ENCODE measurements at places on chromosomes 4 and X. TPM values are rescaled to one million over a fixed set of nuclear protein-coding genes. Genes with fewer than 3 reads are reported as not detected.
A peak's percentile ranks its signal among the peaks of the same experiment; 100 is the strongest.

DNA sequence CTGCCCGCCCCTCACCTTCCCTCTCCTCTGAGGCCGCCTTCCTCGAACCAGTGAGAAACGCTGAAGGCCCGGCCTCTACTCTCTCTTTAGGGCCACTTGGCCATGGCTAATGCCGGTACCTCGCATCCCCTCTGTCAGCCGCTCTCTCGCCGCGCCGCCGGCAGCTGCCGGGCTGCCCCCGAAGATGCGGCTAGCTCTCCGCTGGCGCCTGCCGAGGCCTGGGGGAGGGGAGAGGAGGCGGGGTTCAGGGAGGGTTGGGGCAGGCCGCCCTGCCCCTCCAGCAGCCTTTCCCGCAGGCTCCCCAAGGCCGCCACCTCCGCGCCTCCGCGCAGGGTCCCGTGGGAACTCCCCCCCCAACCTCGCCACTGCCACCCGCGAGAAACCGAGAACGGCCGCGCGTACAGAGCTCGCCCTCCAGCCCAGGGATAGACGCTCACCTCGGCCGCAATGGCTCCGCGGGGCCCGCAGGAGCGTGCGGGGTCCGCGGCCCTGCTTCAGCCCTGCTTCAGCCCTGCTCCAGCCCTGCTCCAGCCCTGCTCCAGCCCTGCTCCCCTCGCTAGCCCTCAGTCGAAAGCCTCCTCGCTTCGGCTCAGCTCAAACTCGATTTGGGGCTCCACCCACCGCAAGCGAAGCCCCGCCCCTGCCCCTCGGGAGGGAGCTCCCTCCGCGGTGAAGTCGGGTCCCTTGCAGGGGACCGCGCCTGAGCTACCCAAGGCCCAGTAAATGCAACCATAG is at the start of gene HUWE1:
Gene HUWE1, minus strand, starts transcription at position 569 of the 735 bp plus-strand sequence. CDS start 32,612 bp downstream, outside the sequence.
- H3K4me1 ChIP-seq = peaks cover 17% of the 10 kb centered on the region
- H3K36me3 ChIP-seq = peaks cover 19% of the 10 kb centered on the region
- peak within 1 kb of the TSS; percentile 89 for H3K4me3 ChIP-seq
- peak; percentile 86 for DNase-seq
- peak within 1 kb of the TSS; percentile 91 for H3K27ac ChIP-seq
- H3K27me3 ChIP-seq = no peaks in the 10 kb centered on the region

SYP gene
- 2.6 TPM for total RNA-seq

DNA sequence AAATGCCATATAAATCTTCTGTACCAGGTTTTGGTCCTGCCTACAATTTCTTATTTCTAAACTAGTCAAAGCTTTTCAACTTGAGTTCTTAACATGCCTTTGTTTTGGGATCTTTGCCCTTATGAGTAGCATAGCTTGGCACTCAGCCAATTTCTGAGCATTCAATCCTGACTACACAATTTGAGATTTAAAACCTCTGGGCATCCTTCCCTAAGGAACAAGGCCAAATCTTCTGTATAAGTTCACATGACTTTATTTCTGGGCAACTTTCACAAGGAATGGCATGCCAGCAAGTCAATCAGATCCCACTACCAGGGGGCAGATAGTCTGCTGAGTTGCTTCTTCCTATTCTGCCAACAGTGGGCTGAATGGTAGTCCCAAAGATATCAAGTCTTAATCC is 254.2 kb downstream of the ADAMTS3 start:
- H3K36me3 ChIP-seq = no peaks in the 10 kb centered on the region
- H3K4me3 ChIP-seq = no peak overlapping the region
- DNase-seq = no peak
- H3K27me3 ChIP-seq = no peaks in the 10 kb centered on the region
- H3K4me1 ChIP-seq = peaks cover 7% of the 10 kb centered on the region

DNA sequence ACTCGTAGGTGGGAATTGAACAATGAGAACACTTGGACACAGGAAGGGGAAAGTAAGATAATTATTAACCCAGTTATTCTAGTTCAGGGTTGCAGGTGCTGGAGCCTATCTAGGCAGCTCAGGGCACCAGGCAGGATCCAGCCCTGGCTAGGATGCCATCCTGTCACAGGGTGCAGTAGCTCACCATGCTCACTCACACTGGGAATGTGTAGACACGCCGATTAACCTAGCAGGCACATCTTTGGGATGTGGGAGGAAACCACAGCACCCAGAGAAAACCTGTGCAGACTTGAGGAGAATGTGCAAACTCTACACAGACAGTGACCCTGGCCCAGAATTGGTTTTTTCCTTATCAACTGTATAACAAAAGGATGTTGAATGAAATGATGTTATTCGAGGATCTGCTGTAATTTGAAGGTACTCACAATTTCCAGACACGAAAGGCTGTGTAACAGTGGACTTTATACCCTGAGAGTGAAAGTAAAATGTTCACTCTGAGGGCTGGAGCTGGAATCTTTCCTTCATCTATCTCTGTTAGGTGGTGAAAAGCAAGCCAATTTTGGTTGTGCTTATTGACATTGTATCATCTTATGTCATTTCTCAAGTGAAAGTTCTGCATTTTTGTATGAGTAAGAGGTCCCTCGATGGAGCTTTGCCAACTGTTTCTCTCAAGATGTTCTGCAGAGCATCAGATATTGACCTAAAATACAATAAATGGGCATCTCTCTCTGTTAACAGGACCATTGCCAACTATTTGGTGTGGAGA is 78.8 kb downstream of the PHEX start:
- H3K27me3 ChIP-seq = no peaks in the 10 kb centered on the region
- H3K36me3 ChIP-seq = no peaks in the 10 kb centered on the region
- H3K4me1 ChIP-seq = no peaks in the 10 kb centered on the region
- DNase-seq = no peak
- H3K4me3 ChIP-seq = no peak overlapping the region
- no peak overlapping the region for H3K27ac ChIP-seq

- peaks cover 2% of the 10 kb centered on the region for H3K27me3 ChIP-seq
- peaks cover under 1% of the 10 kb centered on the region for H3K4me1 ChIP-seq
- no peak overlapping the region for H3K4me3 ChIP-seq
- H3K36me3 ChIP-seq = no peaks in the 10 kb centered on the region
Observed at GRCh38 chr4:118180776-118181175, 146.5 kb downstream of the NDST3 start.
